C1 segment of cervical spinal cord (tissue), 14 donors: ENCODE measurements at places on chromosomes 5 and 9.

- DNase-seq = no peak
Observed at GRCh38 chr5:132136906-132137305, 63.3 kb downstream of the CSF2 start.

GRCh38 chr5:64822320-64822719 is 53.6 kb downstream of the CWC27 start:
- no peak for DNase-seq

GRCh38 chr9:79383096-79383495 is 188.7 kb upstream of the TLE4 start:
- DNase-seq = no peak

GRCh38 chr5:55927861-55928655 is 66.7 kb downstream of the IL6ST start:
- DNase-seq = no peak

GRCh38 chr5:108639366-108639765 is 108.3 kb upstream of the FER start:
- no peak for DNase-seq

DNA sequence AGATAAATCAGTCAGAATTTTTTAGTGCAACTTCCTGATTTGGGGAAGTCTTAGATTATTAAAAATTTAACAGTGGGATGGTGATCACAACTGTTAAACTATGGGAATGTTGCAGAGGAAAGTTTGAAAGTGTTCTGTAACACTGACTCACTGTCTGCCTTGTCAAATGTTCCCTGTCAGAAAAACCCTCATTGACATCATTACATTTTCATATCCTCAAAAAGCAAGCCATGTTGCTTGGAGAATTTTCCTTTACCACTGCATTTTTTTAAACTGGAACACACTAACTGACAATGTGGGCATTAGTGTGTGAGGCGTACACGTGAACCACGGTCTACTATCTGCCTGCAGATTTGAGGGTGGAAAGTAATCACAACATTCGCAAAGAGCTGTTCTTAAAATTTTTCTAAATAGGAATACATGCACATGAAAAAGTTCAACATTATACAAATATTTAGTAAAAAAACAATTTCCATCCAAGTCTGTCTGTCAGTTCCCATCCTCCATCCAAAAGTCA is 28.6 kb upstream of the IL7R start:
- no peak for DNase-seq

- DNase-seq = no peak
Observed at GRCh38 chr9:16320338-16320902, 550.0 kb downstream of the BNC2 start.

DNA sequence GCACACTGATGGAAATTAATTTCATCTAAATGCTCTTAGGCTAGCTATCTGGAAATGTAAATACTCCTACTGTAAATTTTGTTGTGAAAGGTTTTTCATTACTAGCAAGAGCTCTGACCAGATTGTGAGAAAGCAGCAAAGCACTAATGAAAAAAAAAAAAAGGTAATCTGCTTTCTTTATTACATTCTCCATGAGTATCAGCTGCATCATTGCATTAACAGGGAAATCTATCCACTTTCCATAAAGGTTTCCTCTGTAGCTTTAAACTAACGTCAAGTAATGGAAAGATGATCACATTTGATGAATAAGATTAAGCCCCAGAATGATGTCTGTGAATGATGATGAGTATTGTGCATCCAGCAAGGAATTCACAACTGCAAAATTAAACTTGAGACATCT is 790.6 kb upstream of the TYRP1 start:
- no peak for DNase-seq

GRCh38 chr5:55327281-55327680 is 19.5 kb downstream of the MTREX start:
- no peak for DNase-seq

DNA sequence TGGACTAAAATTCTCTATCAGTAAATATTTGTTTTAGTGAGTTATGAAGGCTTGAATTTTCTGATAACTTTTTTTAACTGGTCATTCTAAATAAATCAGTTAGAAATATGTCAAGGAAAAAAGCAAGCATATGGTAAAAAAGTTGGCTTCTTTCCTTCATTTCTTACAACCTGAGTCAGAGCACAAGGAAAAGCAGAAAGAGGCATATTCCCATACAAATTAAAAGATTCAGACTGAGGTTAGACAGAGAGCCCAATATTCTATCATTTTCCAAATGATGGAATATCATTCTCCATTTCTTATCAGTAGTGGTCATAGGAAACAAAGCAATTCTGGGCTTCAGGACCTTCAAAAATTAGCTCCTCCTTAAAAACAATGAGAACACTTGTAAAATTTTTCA is 732.1 kb downstream of the MAT2B start:
- no peak for DNase-seq

- peak; percentile 86 for DNase-seq
Observed at GRCh38 chr5:137660349-137660817, 75.5 kb downstream of the KLHL3 start.

DNA sequence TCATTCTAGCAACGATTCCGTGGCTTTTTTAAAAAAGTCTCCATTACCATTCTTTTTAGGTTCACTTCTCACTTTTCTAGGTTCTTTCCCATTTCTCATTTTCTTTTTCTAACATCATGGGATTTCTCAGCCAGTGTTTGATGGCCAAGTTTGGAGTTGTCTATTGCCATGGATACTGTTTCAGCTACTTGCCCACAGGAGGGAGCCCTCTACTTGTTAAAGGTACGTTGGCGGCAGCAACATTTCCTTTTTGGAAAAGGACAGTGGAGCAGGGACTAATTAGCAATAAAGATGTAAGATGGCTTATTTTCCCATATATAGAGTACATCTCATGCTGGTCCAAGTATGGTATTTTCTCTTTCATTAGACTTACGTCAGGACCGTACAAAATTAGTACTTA is 2257.5 kb upstream of the C9orf72 start:
- no peak for DNase-seq

DNA sequence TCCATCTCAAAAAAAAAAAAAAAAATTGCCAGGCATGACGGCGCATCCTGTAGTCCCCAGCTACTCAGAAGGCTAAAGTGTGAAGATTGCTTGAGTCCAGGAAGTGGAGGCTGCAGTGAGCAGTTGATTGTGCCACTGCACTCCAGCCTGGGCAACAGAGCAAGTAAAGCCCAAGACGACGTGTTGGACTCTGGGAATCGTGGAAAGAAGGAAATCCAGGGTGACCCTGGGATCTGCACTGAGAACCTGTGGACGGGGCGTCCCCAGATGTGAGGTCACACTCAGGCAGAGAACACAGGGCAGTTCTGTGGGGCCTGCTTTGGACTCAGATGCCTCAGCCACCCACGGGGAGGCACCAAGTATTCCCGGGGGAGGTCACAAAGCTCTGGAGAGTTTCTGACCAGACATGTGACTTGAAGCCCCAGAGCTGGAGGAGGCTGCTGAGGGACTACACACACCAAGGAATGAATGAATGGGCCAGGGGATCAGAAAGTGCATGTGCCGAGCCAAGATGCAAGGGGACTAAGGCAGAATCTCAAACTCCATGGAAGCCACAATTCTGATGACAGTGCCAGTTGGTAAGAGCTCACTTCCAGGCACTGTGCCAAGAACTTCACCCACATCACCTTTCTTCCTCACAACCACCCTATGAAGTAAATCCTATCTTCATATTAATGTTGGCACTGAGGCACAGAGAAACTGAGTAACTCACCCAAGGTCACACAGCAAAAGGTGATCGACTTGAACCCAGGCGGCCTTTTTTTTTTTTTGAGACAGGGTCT is 12.9 kb downstream of the DYNC2I2 start:
- no peak for DNase-seq

GRCh38 chr9:88310310-88310980 is 77.8 kb upstream of the SPIN1 start:
- no peak for DNase-seq

DNA sequence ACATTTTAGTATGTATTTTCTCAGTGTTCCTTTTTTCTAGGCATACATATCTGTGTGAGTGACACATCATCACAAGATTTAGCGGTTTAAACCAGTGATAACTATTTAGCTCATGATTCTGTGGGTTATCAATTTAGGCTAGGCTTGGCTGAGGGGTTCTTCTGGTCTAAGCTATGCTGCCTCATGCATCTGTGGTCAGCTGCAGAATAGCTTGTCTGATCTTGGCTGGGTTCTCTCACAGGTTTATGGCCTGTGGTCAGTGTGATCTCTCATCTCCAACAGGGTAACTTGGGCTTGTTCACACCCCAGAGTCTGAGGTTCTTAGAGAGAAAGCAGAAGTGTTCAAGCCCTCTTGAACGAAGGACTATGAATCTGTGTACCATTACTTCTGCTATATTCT is 363.3 kb downstream of the KDM4C start:
- no peak for DNase-seq

- DNase-seq = no peak
Observed at GRCh38 chr9:100170556-100170955, 71.5 kb downstream of the INVS start.

- DNase-seq = no peak
Observed at GRCh38 chr5:68436686-68437520, 221.3 kb downstream of the PIK3R1 start.

DNA sequence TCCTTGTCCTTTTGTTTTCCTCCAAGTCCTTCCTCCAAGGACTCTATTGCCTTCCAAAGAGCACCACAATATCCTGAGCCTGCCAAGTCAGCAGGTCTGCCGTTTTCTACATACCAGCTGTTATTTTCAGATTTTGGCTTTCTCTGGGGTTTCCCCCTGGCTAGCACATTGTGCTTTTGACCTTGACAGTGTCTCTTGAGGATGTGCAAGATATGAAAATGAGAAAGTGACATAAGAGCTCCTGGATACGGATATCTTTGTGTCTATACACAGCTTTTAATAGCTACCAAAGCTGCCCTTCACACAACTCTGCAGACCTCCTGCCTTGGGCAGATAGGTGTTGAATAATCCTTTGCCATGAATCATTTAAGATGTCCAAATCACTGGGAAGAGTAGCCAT is 67.0 kb downstream of the HAPLN1 start:
- no peak for DNase-seq

GRCh38 chr5:128641861-128642260 is 103.8 kb upstream of the FBN2 start:
- no peak for DNase-seq

DNA sequence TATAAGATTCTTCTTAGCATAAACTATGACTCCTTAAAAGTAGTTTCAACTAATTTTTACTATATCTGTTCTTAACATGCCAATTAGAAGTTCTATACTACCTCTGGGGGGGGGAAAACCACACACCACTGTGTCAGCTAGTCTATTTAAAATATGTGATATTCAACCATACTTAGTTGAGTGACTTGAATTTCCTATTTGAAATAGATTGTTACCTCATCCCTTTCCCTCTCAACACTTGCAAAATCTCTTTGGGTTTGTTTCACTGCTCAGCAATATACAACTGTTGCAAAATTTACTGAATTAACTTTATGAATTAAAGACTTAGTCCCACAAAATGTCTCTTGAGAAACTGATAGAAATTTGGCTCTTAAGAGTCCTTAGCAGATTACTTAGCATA is 151.1 kb upstream of the POU5F2 start:
- DNase-seq = no peak

DNA sequence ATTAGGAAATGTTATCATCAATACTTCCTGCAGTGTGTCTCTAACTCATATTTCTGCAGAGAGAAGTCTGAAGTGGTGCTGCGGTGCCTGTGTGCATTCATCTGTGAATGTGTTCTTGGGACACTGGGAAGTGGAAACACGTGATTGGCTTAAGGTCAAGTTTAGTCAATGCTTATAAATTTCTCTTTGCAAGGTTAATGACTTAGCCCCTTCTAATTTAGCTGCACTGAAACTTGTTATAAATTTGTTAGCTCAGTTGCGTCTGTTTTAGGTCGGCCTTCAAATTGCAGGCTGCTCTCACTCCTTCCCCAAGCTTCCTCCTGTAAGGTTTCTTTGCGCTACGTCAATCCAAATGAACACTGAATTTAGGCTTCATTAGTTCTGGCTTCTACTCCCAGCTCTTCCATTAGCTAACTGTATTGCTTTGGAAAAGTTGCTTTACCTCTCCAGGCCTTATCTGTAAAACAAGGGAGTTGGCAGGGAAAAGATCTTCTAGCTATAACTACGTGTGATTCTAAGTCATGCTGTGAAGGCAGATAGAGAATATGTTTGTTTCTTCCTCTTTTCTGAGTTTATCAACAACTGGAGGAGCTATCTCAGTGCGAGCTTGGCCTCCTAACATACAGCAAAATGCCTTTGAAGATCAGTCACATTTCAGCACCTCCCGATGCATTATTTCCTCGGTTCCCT is 341.8 kb downstream of the NFIB start:
- no peak for DNase-seq

DNA sequence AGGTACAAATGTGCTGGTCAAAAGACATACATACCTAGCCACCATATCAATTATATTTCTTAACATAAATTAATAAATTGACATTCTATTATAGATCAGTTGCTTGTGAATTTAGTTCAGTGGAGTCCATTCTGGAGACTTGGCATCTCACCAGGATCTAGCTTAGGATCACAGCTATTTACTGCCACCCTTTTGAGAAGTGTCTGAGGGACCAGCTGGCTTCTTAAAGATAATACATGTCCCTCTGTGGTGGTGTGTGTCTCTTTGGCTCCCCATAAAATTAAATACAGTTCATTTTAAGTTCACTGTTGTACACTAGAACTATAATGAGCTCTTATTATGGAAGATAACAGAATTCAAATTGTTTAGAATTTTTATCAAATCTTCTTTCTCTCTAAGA is 290.7 kb downstream of the PRELID2 start:
- no peak for DNase-seq

- DNase-seq = no peak
Observed at GRCh38 chr5:3124410-3124809, 372.9 kb upstream of the IRX2 start.

GRCh38 chr5:169161022-169161680 is 139.8 kb downstream of the SLIT3 start:
- DNase-seq = no peak

DNA sequence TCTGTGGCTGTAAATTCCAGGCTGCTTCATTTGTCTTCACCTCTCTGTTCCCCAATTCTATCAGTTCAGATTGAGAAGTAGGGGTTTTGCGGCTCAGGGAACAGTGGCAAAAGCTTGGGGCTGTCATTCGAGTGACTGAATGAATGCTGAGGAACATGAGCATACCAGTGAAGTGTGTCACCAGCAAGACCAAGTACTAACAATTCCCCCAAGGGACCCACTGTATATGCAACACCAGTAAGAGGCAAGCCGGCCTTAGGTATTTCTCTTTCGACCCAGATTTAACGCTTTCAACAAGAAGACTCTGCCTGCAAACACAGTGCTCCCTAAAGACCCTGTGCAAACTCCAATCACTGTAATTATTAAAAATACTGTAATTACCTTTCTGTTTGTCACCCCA is 25.8 kb downstream of the KLHL3 start:
- no peak for DNase-seq

- no peak for DNase-seq
Observed at GRCh38 chr9:6902423-6902822, 144.7 kb downstream of the KDM4C start.

GRCh38 chr5:42005561-42006153 is 80.6 kb downstream of the FBXO4 start:
- no peak for DNase-seq

DNA sequence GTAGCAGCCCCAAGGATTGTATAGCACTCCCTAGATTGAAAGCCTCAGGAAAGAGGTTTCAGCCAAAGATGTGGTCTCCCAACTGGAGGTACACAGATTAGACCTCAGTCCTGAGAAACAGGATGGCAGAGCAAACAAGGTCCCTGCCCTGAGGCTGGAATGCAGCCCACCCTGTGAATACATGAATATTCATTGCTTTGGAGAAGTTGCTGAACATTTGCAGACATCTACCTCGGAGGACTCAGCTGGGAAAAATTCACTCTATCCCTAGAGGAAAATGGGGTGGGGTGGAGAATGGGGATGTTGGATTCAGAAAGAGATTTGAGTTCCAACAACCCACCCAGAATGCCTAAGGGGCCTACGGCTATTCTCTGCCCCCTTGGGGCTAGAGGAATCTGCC is 129.4 kb downstream of the SLIT3 start:
- no peak for DNase-seq
